ENCODE measurements at places on chromosomes 2 and 18.

- DNase-seq, result no peak
Observed at GRCh38 chr2:216034065-216034464, 20.7 kb upstream of the MREG start.

DNA sequence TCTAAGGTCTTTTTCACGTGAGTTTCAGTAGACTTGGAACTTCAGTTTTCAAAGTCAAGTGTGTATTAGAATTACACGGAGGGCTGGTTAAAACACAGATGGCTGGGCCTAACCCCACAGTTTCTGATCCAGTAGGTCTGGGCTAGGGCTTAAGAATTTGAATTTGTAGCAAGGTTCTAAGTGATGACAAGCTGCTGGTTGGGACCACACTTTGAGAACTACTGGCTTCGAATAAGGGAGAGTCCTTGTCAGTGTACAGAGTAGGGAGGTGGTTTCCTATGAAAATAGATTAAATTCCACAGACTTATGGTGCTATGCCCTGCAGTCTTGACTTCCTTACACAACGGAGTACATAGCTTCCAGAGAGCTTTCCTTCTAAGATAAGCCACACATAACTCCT, 4.5 kb downstream of the RHOB start:
- DNase-seq, result no peak

DNA sequence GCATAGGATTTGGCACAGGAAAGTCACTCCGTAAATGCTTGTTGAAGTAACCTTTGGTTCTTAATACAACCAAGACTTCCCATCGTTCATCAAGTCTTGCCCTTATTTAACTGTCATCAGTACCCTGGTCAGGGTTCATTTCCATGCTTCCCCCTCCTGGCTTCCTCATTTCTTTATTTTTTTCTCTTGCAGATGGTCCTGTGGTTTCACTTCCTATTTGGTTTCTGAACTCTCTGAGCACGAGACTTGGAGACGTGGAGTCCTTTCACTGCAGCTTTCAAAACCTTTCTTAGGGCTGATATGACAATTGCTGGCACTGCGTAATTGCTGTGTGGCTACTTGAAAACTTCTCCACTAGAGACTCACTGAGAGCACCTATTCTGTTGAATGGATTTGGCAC, 59.9 kb upstream of the PID1 start:
- no peak for DNase-seq

DNA sequence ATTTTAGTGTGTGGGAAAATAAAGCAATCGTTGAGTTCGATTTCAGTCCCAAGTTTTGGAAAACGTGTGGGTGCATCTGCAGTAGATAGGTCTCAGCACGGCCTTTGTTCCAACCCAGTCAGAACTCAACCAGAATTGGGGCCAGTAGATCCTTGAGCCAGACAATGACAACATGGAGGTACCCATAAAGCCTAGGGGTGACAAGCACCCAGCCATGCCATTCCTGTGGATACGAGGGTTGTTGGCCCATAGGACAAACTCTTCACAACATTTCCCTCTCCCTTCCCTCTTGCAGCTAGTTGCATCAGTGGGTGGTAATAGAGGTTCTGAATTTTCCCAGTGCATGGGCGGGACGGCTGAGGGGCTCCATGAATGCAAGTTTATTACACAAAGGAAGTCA, 60.1 kb downstream of the ST3GAL5 start:
- DNase-seq, result no peak

- DNase-seq, result no peak
Observed at GRCh38 chr2:106138543-106139237, 55.4 kb downstream of the UXS1 start.

GRCh38 chr2:151789055-151789834, 39.0 kb downstream of the ARL5A start:
- DNase-seq, result no peak

DNA sequence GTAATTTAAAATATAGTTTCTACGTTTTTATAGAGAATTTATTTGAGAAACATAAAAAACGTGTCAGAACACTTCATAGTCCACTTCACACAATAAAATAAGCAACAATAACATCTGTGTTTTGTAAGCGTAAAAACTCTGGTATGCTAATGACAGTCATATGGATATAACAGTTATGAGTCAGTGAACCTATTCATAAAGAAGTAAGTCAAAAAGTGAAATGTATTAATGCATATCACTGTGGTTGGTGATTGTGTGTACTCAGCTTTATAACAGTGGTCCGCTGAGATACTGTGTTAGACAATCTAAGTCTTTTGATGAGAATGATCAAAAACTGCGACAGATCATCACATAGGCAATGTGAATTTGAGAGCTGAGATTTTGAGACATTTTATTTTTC, 153.2 kb downstream of the WDR7 start:
- no peak for DNase-seq

DNA sequence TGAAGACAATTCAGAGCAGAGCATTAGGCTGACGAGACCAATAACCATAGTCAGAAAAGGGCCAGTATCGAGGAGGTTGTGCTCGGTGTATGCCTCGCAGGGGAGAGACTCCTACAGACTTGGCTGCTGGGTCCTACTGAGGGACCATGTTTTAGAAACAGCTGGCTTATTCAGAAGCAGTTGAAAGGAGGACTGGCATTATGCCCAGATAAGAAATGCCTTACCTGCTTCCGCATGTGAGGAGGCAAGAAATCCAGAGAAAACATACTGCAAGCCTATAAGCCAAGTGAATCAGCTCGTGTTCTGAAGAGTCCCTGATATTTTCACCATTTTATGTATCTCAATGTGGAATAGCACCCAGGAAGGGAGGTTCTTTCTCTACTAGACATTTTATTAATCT, 434.7 kb downstream of the GRB14 start:
- DNase-seq, result no peak

DNA sequence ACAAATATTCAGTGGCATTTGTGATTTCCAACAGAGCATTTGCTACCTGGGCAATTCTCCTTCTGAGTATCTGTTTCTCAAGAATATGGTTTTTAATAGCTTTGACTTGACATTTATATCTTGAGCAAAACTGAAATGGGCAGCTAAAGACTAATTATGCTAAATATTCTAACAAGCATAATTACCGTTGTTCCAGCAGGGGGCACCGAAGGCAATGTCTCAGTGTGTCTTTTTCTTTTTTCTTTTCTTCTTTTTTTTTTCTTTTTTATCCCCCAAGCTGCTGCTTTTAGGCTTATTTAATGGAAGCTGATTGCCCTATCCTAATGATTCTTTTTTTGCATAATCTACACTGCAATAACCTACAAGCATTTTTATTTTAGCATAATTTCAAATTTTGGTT, 138.9 kb upstream of the NABP1 start:
- DNase-seq, result no peak

DNA sequence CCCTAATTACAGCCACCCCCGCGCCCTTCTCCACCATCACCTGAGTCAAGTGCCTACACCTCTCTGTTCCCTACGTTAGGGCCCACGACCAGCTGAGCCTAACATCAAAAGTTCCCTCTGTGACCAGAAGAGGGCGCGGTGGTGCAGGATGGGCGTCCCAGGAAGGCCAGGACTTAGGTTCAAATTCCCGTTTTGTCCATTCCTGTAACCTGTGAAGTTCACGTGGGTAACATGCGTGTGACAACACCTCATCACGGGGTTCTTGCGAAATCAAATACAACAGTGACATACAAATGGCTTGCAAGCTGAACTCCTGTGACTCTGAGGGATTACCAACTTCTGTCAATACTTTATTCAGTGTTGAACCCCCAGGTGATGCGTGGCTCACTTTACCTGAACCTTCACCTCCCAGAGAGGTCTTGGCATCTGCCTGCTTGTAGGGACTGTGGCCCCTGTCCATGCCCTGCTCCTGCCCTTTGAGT, 207.9 kb downstream of the ARL4C start:
- no peak for DNase-seq

GRCh38 chr2:84972932-84973331, 2.0 kb downstream of the KCMF1 start:
- DNase-seq, result no peak

- DNase-seq, result no peak
Observed at GRCh38 chr2:217469203-217469810, 533.5 kb downstream of the TNS1 start.

DNA sequence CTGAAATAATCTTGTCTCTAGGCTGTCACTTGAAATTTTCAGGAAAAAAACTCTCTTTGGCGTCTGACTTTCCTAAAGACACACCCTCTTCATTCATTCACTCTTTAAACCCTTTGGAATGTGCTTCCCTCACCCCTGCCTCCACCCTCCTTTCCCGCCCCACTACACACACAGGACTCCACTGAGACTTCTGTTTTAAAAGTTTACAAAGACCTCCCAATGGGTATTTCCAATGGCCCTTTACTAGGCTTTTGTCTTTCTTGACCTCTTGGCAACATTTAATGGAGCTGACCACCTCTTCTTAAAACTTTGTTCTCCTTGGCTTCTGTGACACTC, 96.1 kb downstream of the RBMS1 start:
- DNase-seq, result no peak

GRCh38 chr18:59839931-59840685, 59.7 kb upstream of the PMAIP1 start:
- no peak for DNase-seq

GRCh38 chr2:216504376-216504762, 5.7 kb downstream of the RPL37A start:
- DNase-seq, result no peak

DNA sequence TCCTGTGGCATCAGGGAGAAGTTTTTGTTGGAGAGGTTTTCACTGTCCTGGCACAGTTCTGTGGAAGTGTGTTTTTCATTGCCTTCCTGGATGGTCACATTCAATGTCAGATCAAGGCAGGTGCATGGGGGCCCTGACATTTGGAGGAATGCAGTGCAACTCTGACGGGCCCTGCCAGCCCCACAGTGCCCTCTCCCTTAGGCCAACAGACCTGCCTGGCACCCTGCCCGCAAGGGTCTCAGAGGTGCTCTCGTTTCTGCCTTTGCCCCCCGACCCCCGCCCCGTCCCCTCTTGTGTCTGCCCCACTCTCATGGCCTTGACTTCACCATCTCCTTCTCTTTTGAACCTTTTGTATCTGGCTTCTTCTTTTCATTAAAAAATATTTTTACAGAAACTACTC, 257.2 kb upstream of the HDAC4 start:
- no peak for DNase-seq

DNA sequence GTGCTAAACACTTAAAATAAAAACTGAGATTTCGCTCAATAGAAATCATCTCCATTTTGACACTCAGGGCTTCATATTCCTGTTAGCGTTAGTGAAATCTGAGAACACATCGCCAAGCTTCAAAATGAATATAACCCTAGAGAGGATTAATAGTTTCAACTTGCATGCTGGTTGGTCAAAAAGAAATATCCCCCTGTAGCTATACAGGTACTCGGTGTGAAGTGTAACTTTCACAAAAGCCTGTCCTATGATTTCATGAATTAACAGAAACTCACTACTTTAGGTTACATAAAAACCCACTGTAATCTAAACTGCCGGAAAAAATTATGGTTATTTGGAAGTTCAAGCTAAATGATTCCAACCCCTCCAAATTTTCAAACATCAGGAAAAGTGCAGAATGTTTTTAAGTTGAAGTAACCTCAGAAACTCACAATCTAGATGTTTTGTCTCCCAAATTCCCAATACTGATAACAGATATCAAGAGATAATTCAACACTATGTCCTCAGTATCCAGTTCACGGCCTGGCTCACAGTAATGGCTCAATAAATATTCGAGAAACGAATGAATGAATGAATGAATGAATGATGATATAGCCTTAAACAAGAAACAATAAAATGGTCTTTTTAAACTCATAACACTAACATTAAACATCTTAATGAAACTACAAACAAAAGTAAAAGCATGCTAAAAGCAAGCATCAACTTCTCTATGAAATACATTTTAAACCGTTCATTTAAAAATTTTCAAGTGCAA, 2.5 kb downstream of the TLK1 start:
- no peak for DNase-seq

DNA sequence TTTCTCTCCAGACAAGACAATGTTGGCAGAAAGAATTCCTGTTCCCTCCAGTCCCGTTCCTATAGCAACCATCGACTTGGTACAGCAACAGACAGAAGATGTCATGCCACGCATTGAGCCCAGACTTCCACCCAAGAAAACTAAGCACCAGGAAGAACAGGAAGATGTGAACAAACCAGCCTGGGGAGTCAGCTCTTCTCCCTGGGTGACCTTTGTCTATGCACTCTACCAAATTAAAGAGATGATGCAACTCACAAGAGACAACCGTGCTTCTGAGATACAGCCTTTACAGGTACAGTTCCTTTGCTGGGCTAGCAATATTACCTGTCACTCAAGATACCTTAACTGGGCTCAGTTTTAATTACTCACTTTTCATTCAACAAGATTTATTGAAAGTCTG, 37.1 kb downstream of the NEMP2 start:
- DNase-seq, result no peak

- DNase-seq, result no peak
Observed at GRCh38 chr2:219207884-219208740, 1.5 kb downstream of the ZFAND2B start.

DNA sequence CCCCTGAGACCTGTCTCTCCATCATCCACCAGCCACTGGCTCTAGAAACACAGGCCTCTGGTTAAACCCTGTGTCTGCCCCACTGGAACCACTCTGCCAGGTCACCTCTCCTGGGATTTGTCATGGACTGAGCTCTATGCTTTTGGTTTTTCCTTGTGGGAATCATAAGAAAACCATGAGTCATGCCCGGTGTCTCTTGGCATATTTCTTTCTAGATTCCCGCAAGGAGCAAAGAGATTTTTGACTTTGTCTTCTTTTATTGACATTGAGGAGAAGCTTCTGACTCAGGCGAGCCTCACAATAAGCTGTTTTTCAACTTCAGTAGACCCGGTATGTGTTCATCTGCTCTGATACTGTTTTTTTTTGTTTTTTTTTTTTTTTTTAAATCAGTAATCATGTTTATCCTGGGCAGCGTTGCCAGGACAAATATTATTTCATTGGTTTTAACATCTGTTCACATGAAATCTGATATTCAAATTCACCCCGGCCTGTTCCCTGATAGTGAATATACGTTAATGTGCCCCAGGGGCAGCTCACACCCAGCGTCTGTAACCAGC, 207.1 kb downstream of the ACKR3 start:
- no peak for DNase-seq

DNA sequence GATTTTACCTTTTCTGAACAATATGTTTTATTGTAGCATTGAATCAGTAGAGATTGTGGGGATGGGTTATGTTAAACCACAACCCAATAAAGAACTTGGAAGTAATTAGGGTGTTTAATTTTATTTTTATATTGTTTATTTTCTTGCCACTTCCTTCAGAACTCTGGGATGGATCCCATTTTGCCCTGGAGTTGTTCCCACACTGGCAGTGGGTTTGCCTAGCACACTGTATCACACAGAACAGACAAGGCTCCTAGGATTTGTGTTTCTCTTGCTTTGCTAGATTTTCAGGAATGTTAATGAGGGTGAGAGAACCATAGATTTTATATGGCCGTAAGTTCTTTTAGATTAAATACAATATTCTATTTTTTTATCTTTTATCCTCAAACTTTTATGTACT, 59.0 kb downstream of the TANK start:
- DNase-seq, result no peak

DNA sequence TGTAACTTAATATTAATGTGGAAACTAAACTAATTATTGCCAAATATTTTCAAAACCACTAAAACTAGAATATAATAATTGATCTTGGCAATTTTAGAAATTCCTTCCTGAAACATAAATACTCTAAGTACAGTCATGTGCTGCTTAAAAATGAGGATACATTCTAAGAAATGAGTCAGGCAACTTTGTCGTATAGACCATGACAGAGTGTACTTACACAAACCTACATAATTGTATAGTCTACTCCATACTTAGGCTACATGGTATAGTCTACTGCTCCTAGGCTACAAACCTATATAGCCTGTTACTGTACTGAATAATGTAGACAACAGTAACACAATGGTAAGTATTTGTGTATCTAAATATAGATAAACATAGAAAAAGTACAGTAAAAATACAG, 27.6 kb downstream of the FEZ2 start:
- DNase-seq, result no peak

All from Panc1 (cell line).